ENCODE measurements at places on chromosomes 5 and 9.

GRCh38 chr5:151923866-151924476, 680 bp downstream of the GLRA1 start:
- no peak for DNase-seq

DNA sequence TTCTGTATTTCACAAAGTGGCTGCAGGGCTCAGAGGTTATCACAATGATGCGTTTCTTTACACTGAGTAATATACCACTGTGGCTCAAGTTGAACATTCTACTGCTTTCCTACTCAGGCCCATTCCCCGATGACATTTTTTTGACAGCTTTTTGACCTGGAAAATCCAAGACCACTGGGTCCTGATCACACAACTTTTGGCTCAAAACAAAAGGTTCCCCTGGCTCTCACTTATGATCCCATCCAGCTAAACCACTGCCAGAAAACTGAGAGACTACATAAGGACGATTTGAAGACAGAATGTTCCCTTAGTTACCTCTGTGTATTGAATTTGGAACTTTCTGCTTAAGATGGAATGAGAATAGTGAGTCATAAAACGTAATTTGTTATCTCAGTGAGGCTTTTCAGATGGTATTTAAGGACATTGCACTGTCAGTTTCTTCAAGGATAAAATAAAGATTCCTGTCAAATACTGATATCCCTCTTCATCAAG, 78.0 kb upstream of the FBXL7 start:
- DNase-seq, result peak; percentile 34

GRCh38 chr5:76401801-76402250, 1.3 kb upstream of the IQGAP2 start:
- no peak for DNase-seq

- no peak for DNase-seq
Measured at GRCh38 chr9:127960410-127961154, 20.2 kb downstream of the EEIG1 start.

DNA sequence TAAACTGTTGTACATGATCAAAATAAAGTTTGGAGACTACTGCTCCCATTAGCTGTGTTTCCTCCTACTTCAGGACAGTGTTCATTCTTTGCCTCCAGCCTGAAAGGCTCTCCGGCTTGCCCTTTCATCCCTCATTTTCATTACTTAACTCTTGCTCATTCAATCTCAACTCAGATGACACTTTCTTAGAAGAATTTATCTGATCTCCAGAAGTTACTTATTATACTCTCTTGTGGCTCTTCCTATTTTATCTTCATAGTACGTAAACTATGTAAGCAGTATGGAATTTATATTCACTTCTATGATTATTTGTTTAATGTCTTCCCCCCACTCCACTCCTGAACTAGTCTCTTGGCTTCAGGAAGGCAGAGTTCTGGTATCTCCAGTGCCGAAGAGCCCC, 1737.9 kb upstream of the C9orf72 start:
- DNase-seq, result peak; percentile 84

- DNase-seq, result no peak
Measured at GRCh38 chr5:80895523-80895922, 64.6 kb upstream of the RASGRF2 start.

DNA sequence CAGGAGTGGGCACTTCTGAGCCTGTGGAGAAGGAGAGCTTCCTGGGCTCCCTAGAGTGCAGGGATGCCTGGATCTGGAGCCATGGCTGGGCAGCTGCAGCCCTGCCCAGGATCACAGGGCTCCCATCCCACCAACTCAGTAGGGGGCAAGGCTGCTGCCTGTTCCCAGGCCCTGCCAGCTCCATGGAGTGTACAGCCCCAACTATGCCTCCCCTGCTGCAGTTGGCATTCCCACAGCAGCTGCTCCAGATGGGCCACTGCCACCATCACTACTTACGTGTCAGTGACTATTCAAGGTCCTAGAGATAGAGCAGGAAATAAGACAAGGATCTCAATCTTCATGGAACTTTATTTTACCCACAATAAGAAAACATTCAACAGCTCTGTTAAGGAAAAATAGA, 107.1 kb upstream of the TNPO1 start:
- no peak for DNase-seq

- DNase-seq, result no peak
Measured at GRCh38 chr5:96967400-96967799, 31.5 kb downstream of the LNPEP start.

- DNase-seq, result peak; percentile 75
Measured at GRCh38 chr5:38719916-38720315, 125.9 kb upstream of the OSMR start.

DNA sequence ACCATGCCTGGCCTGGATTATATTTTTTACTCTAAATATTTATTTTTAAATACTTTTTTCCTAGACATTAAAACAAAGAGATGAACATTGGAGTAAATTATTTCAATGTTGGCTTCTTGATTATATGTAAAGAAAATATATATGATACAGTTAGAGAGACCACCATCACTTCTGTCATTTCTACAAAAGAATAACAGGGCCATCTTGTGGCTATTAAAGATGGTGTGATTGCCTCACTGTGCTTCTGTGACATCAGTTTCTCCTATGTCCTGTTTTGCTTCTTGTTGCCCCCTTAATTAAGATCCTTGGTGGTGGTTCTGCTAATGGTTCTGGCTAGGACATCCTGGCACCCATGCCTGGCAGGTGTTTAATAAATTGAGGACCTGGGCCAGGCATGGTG, 32.9 kb downstream of the NDFIP1 start:
- no peak for DNase-seq

GRCh38 chr9:96616817-96617438, 2.7 kb downstream of the CDC14B start:
- DNase-seq, result no peak

DNA sequence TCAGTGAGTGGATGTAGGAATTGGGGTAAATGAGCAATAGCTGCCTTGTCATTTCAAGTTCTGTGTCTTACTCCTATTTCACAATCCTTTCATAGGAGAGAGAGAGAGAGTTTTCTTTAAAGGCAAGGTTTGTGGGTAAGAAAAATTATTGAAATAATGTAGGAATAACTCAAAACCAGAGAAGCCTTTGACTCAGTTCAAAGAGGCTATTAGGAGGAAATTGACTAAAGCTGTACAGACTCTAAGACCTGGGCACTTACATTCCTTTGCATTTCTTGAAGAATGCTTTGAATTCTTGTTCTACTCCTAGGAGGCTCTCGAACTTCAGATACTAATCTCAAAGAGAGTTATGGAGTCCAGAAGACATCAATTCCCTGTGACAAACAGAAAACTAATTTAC, 257.1 kb downstream of the FBXL7 start:
- peak; percentile 78 for DNase-seq

GRCh38 chr5:124878583-124879342, 132.3 kb upstream of the ZNF608 start:
- no peak for DNase-seq

DNA sequence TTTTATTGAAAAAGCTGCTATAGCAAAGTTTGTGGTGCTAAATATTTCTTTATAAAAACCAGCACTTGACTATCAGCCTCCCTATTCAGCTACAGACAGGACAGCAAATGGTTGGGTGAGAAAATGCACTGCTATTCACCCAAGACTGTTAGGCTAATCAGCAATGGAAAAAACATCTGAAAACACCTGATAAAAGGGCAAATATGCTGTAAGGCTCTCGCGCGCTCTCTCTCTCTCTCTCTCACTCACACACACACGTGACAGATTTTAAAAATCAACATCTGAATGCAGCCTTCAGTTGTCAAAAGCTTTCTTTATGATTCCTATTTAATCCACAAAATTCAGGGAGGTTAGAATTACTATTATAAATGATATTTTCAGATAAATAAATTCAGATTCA, 80.2 kb downstream of the HTR4 start:
- no peak for DNase-seq

- DNase-seq, result no peak
Measured at GRCh38 chr5:76152700-76153099, 69.5 kb downstream of the SV2C start.

DNA sequence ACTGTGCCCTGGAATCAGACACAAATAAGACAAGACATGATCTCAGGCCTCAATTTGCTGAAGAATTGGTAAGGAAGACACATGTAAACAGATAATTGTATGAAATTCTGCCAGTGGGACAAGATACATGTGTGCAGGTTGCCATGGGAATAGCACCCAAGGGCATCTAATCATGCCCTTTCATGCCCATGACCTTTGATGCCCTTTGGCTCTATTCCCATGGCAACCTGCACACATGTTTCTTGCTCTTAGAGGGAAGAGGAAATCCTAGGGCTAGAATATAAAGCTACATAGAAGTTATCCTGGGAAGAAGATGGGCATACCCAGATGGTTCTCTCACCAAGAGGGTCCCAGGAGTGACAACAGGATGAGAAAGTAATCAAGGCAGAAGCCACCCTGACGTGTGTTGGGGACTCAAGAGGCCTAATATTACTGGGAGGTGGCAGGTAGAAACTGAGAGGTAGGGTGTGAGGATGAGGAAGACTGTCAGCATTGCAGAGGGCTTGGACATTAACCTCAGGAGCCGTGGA, 34.4 kb downstream of the P4HA2 start:
- DNase-seq, result no peak

GRCh38 chr9:120221844-120222243, 358.1 kb downstream of the CDK5RAP2 start:
- DNase-seq, result no peak

DNA sequence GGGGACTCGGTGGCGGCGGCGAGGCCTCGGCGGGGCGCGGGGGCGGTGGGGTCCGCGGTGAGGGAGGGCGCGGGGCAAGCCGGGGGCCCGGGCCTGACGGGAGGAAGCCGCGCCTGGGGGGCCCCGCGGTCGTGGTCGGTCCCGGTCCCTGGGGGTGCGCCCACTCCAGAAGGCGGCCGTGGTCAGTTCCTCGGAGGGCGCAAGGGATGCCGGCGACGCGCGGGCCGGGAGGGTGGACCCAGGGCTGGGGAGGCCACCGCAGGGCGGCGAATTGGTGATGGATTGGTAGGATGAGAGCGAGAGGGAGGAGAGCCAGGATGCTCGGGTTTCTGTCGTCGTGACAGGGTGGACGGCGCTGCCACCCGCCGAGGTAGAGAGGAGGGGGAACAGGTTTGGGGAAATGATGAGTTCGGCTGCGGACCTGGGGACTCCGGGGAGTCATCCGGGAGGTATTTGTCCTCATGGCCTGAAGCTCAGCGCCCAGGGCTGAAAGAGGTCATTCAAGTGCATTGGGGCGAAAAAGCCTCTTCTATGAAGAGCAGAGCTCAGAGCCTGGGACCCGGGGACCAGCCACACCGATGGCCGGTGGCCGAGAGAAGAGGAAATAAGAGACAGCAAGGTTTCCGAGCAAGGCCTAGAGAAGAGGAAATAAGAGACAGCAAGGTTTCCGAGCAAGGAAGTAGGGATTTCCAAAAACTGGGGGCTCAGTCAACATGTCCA, 557 bp downstream of the GNG10 start:
- peak; percentile 56 for DNase-seq

DNA sequence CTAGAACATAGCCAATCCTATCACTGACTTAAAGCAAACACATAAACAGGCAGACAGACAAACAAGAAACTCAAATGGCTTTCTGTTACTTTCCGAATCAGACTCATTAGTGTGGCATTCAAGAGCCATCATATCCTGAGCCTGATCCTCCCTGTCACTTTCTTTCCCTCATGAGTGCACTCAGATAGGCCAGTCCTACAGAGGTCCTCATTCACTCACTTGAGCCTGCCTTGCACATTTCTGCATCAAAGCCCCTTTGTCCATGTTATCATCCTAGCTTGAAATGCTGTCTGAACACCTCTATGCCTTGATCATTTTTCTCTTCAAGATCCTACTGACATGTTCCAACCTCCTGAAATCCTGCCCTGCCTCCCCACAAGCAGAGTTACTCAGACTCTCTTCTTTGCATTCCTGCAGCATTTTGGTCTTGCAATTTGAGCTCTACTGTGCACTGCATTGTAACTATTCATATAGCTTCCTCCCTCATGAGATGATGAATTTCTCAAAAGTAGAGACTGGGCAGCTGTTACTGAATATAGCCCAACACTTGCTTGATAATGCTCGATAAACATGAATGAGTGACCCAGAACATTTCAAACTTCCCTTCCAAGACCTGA, 126.9 kb downstream of the PALM2AKAP2 start:
- DNase-seq, result peak; percentile 66

GRCh38 chr9:133735931-133736330, 2.2 kb downstream of the SARDH start:
- DNase-seq, result no peak

DNA sequence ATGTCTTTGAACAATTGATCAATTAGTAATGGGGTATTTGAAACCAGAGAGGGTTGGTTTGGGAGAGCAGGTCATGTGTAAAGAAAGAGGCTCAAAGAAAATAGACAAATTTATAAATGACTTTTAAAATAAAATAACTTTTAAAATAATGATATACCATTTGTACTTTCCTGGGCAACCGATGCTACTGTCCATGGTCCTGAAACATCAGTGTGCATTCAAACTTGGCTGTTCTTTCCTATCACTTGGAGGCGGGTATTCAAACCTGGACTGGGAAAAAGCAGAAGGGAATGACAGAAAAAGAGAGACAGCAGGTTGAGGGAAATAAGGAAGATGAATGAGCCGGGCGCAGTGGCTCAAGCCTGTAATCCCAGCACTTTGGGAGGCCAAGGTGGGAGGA, 1446.4 kb upstream of the WWC1 start:
- DNase-seq, result peak; percentile 9

GRCh38 chr5:102971676-102972293, 148.2 kb downstream of the GIN1 start:
- DNase-seq, result peak; percentile 53

GRCh38 chr5:64513492-64513891, 7.7 kb downstream of the RGS7BP start:
- DNase-seq, result no peak

DNA sequence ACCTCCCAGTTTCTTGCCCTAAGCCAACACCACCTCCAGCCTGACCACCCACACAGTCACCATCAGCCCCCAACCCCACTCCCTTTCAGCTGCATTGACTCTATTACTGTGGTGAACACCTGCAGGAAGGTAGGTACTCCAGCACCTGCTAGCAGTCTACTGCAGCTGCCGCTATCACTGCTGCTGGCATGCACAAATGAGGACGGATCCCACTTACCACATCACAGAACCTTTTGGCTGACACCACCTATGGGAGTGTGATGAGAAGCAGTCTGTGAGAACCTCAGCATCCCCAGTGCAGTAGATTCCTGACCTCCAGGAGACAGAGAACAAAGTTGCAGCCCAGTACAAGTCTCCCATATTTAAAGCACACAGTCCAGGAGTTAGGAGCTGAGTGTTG, 71.9 kb downstream of the ANXA1 start:
- DNase-seq, result no peak

DNA sequence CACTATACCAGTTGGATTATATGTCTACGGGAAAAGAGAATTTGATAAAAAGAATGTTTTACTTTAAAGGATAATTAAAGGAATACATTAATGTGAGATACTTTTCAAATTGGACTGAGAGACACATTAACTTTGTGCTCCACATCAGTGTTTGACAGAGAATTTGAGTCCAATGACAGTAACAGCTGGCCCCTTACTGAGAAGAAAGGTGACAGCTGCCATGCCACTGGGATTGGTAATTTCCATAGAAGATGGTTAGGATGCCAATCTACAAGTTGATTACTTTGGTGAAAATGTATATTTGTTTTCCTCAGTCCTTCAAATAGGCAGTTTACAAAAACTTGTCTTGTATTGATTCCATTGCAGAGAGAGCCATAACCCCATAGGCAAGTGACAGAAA, 578.4 kb downstream of the SLCO4C1 start:
- DNase-seq, result no peak
